Subcutaneous adipose tissue (tissue), 4 donors: ENCODE measurements at places on chromosomes 1 and 21. TPM values are rescaled to one million over a fixed set of nuclear protein-coding genes. Genes with fewer than 3 reads are reported as not detected.

Gene ZNF648
- not detected for total RNA-seq

Gene KRTAP19-3
- not detected for total RNA-seq

Gene FAM177B
- 1.8 TPM for total RNA-seq

Gene LDLRAD1
- total RNA-seq, result not detected

Gene EBNA1BP2
- 23.6 TPM for total RNA-seq

Gene TCHHL1
- total RNA-seq, result not detected

Gene SRGAP2
- 61.1 TPM for total RNA-seq

Gene NTNG1
- total RNA-seq, result 0.98 TPM

Gene S100A14
- not detected for total RNA-seq
